ENCODE measurements at places on chromosomes 6 and 20. TPM values are rescaled to one million over a fixed set of nuclear protein-coding genes. Genes with fewer than 3 reads are reported as not detected.

ANKRD6 gene
- 15.0 TPM for total RNA-seq

DDX39B gene
- total RNA-seq, result 576 TPM

TGM3 gene
- total RNA-seq, result not detected

SRC gene
- 16.8 TPM for total RNA-seq

RIN2 gene
- total RNA-seq, result 0.32 TPM

HAO1 gene
- not detected for total RNA-seq

GSTA3 gene
- total RNA-seq, result not detected

GRCh38 chr6:34358389-34358905 lies 34.0 kb downstream of the NUDT3 start:
- no peak for DNase-seq
- no peak overlapping the region for H3K4me3 ChIP-seq
- H3K27ac ChIP-seq, result no peak overlapping the region
- H3K27me3 ChIP-seq, result no peaks in the 10 kb centered on the region
- no peaks in the 10 kb centered on the region for H3K36me3 ChIP-seq

DNA sequence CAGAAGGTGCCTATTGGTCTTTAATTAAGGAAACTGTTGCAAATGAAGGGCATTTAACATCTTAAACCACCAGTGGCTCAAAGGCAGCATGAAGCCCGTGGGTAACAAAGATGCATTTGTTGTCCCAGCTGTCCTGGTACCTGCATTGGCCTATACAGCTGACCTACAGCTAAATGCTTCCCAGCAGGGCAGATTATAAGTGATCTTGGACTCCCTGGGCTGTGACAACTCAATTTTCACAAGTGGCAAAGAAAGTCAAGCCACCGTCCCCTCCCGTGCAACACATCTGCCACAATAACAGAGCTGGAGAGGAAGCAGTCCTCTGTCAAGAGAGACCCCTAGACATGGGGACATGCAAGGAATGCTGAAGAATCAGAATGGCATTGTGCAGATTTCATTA lies 31.5 kb upstream of the EDN3 start:
- peaks cover 19% of the 10 kb centered on the region for H3K27me3 ChIP-seq
- H3K36me3 ChIP-seq, result no peaks in the 10 kb centered on the region
- no peaks in the 10 kb centered on the region for H3K4me1 ChIP-seq
- H3K27ac ChIP-seq, result no peak overlapping the region
- no peak overlapping the region for H3K4me3 ChIP-seq

GRCh38 chr20:47770935-47771334 lies 14.3 kb downstream of the SULF2 start:
- H3K27ac ChIP-seq, result no peak overlapping the region
- H3K4me3 ChIP-seq, result no peak overlapping the region
- DNase-seq, result no peak
- H3K4me1 ChIP-seq, result no peaks in the 10 kb centered on the region
- H3K36me3 ChIP-seq, result no peaks in the 10 kb centered on the region

DNA sequence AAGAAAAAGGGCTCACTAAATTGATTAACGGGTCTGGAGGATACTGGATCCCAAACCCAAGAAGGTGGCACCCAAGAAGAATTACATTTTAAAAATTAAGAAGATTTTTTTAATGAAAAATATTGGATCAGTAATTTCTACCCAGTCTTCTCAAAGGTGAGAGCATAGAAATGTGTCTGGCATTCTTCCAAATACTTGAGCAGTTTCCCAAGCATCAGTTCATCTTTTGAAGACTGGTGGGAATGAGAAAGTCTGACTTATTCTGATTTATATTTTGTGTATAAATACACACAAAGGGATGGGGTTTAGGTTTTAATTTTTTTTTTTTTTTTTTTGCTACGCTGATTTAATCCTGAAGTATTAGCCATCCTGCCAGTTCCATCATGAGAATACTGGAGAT lies 3.3 kb downstream of the MGME1 start:
- H3K4me1 ChIP-seq, result peaks cover 41% of the 10 kb centered on the region
- H3K36me3 ChIP-seq, result no peaks in the 10 kb centered on the region
- no peak for DNase-seq

- H3K4me1 ChIP-seq, result no peaks in the 10 kb centered on the region
- no peak overlapping the region for H3K27ac ChIP-seq
- no peak overlapping the region for H3K4me3 ChIP-seq
- H3K27me3 ChIP-seq, result no peaks in the 10 kb centered on the region
Observed at GRCh38 chr6:2477666-2478065, 232.3 kb upstream of the GMDS start.

DNA sequence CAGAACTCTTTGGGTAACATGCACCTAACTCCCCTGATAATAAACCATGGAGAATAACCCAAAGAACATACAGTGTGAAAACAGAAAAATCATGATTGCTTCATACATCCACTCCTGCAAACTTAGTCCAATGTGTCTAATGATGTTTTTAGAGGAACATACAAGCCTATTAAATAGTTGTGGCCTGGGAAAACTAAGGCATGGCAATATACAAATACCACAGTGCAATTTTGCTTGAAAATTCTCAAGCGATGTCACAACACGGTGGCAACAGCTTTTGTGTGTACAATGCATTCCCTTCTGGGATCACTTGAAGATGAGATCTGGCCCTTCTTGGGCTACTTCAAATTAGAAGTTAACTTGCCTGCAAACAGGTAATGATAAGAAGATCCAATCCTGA lies 16.7 kb downstream of the MAP3K5 start:
- peaks cover 38% of the 10 kb centered on the region for H3K4me1 ChIP-seq
- H3K27me3 ChIP-seq, result no peaks in the 10 kb centered on the region
- DNase-seq, result no peak
- no peak overlapping the region for H3K4me3 ChIP-seq

DNA sequence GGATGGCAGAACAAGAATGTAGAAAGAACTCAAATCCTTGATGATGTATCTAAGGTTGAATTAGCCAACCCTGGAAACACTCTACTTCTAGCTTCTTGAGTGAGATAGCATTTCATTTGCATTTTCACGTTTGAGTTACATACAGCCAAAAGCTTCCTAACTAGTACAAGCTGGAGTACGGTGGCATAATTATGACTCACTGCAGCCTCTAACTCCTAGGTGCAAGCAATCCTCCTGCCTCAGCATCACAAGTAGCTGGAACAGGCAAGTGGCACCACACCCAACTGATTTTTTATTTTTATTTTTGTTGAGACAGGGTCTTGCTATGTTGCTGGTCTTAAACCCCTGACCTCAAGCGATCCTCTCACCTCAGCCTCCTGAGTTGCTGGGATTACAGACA lies 36.5 kb upstream of the STK35 start:
- no peaks in the 10 kb centered on the region for H3K36me3 ChIP-seq
- no peak for DNase-seq
- H3K27me3 ChIP-seq, result peaks cover 22% of the 10 kb centered on the region
- no peak overlapping the region for H3K4me3 ChIP-seq

DNA sequence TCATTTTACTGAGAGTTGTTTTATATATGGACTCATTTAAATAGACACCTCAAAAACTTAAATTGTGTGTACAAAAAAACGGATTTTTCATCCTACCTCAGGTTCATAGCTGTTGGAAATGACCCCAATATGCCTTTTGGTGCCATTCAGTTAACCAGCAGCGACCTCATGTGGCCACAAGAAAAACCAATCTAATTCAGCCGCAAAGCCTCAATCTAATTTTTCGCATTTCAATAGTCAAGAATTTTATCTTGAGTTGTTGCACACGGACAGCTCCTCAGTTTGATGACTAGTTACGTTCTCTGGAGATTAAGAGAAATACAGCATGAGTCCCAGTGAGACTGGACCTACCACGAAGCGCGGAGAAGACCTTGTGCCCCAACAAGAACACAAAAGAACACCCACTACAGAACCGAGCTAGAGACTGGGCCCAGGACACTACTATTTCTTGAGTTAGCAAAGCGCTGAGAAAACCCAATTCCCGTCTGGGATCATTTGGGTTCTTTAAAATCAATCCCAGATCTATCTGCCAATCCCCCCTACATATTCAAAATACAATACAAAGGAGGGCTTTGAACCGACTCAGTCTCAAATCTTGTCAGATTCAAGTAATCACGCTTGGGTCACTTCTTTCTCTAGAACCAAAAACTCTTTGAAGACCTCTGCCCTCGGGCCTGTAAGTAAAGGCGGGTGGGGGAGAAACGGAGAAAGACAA lies 1.1 kb downstream of the TCP11 start:
- peaks cover 18% of the 10 kb centered on the region for H3K4me1 ChIP-seq
- DNase-seq, result peak; percentile 76
- peaks cover 17% of the 10 kb centered on the region for H3K27me3 ChIP-seq

- H3K4me1 ChIP-seq, result peaks cover 47% of the 10 kb centered on the region
- peaks cover 35% of the 10 kb centered on the region for H3K27me3 ChIP-seq
- H3K27ac ChIP-seq, result no peak within 1 kb of the TSS
Observed at GRCh38 chr6:170290296-170291128, at the start of gene DLL1. Gene DLL1 (minus strand): TSS chr6:170291078. CDS start chr6:170290139, 939 bp downstream.

- no peaks in the 10 kb centered on the region for H3K27me3 ChIP-seq
- no peak overlapping the region for H3K27ac ChIP-seq
- H3K4me1 ChIP-seq, result no peaks in the 10 kb centered on the region
- no peak for DNase-seq
- no peaks in the 10 kb centered on the region for H3K36me3 ChIP-seq
- H3K4me3 ChIP-seq, result no peak overlapping the region
Observed at GRCh38 chr6:131862476-131862875, 54.7 kb downstream of the ENPP1 start.
